ENCODE measurements at places on chromosomes 2 and 18.
A peak's percentile ranks its signal among the peaks of the same experiment; 100 is the strongest.

DNA sequence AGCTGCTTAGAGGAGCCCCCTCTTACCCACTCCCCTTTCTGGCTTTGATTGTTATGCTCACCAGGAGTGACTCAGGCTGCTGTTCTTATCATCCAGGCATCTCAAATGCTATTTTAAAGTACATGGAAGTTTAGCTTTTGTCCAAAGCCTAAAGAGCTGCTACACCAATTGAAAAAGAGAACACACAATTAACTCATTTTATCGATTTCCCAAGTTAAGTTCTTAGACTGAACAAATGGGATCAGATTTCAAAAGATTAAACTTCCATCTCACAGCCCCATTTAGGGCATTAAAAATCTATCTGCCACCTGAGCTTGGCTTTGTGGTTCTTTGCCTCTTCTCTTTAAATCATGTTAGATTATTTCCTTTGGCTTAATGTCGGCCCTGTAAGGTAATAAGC is 81.2 kb downstream of the MYO5B start:
- no peak for DNase-seq

GRCh38 chr2:136116813-136117390 is 1.0 kb downstream of the CXCR4 start:
- no peak for DNase-seq

- no peak for DNase-seq
Measured at GRCh38 chr2:148545390-148546256, 98.9 kb upstream of the EPC2 start.

DNA sequence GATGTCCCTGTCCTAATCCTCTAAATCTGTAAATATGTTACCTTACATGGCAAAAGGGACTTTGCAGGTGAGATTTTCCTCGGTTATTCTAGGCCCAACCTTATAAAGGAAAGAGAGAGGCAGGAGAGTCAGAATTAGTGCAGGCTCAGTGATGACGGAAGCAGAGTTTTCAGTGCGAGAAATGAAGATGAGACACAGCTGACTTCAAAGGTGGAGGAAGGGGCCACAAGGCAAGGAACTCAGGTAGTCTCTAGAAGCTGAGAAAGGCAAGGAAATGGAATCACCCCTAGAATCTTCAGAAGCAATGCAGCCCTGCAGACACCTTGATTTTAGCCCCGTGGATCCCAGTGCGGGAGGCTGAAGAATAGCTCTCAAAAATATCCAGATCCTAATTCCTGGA is 7.2 kb upstream of the LCLAT1 start:
- no peak for DNase-seq

- DNase-seq = peak; percentile 75
Measured at GRCh38 chr2:64488050-64488974, 34.4 kb downstream of the LGALSL start.

All from GM03348 (cell line).